ENCODE measurements at places on chromosomes 11 and 22. TPM values are rescaled to one million over a fixed set of nuclear protein-coding genes. Genes with fewer than 3 reads are reported as not detected.

Gene ACRV1
- polyA plus RNA-seq, result 0.58 TPM

Gene MUC6
- 10.6 TPM for polyA plus RNA-seq

Gene OR52J3
- polyA plus RNA-seq, result not detected

Gene SCGB2A2
- polyA plus RNA-seq, result not detected

Gene OR5M3
- polyA plus RNA-seq, result not detected

Gene OOSP3
- polyA plus RNA-seq, result not detected

Gene ESRRA
- polyA plus RNA-seq, result 16.4 TPM

Gene SLN
- polyA plus RNA-seq, result 0.18 TPM

Gene OR51B5
- polyA plus RNA-seq, result 0.14 TPM

Gene TBX10
- not detected for polyA plus RNA-seq

Gene BRMS1
- polyA plus RNA-seq, result 32.0 TPM

Gene GRAMD4
- polyA plus RNA-seq, result 20.0 TPM

Gene ATL3
- polyA plus RNA-seq, result 17.6 TPM

Gene OR52H1
- polyA plus RNA-seq, result not detected

Gene ART1
- polyA plus RNA-seq, result not detected

Gene SMCO4
- 14.8 TPM for polyA plus RNA-seq

Gene RAC2
- 5.9 TPM for polyA plus RNA-seq

Gene NPTXR
- 4.3 TPM for polyA plus RNA-seq

Gene GTSE1
- polyA plus RNA-seq, result 13.9 TPM

Gene YIF1A
- 44.4 TPM for polyA plus RNA-seq

Gene OR56B4
- 0.14 TPM for polyA plus RNA-seq

Gene TBC1D22A
- 15.4 TPM for polyA plus RNA-seq

Gene RNF26
- polyA plus RNA-seq, result 28.4 TPM

Gene OR10G7
- polyA plus RNA-seq, result not detected

Gene LMO1
- 1.2 TPM for polyA plus RNA-seq

Gene OR8A1
- 0.03 TPM for polyA plus RNA-seq

All from right renal cortex interstitium (tissue), 3 donors.